NCI-H460 (cell line): ENCODE measurements at places on chromosomes 4 and X. TPM values are rescaled to one million over a fixed set of nuclear protein-coding genes. Genes with fewer than 3 reads are reported as not detected.

Gene TMA16
- total RNA-seq, result 32.8 and 37.0 TPM in 2 replicates

Gene FMR1NB
- not detected in 2 replicates for total RNA-seq

Gene BGN
- total RNA-seq, result 2.0 and 2.3 TPM in 2 replicates

Gene MAGEA9B
- 0.12 TPM in 1 of 2 replicates, not detected in the other for total RNA-seq

Gene USP51
- 0.49 and 0.67 TPM in 2 replicates for total RNA-seq
